ACHN (cell line): ENCODE measurements at places on chromosomes 3 and 15.

DNA sequence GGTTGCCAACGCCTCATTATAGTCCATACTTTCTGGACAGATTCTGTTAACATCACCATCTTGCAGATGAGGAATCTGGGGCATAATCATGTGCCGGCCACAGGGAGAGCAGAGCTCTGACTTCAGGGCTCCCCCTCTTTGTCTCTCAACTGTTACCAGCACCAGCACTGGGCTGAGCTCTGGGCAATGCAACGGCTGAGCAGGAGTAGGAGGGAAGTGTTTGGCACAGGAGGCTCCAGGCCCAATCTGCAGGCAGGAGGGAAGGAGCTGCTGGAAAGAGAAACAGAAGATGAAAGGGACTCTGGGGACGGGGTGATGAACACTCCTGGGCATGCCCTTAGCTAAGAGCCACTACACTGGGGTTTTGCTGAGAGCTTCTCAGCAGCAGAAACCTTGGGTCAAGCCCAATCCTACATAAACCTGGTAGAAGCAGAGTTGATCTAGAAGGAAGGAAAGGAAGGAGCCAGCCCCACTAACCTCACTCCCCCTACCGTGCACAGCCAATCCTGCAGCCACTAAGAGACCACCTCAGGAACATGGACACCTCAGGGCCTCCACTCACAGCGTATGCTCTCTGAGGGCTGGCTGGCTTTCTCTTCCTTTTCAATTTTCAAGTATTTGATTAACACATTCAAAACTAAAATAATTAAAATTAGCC, 73.1 kb upstream of the SPATA12 start:
- no peak for DNase-seq

- DNase-seq = no peak
Observed at GRCh38 chr15:38320866-38321265, 68.2 kb downstream of the SPRED1 start.

GRCh38 chr3:84082726-84083125, 876.1 kb upstream of the CADM2 start:
- DNase-seq = no peak

DNA sequence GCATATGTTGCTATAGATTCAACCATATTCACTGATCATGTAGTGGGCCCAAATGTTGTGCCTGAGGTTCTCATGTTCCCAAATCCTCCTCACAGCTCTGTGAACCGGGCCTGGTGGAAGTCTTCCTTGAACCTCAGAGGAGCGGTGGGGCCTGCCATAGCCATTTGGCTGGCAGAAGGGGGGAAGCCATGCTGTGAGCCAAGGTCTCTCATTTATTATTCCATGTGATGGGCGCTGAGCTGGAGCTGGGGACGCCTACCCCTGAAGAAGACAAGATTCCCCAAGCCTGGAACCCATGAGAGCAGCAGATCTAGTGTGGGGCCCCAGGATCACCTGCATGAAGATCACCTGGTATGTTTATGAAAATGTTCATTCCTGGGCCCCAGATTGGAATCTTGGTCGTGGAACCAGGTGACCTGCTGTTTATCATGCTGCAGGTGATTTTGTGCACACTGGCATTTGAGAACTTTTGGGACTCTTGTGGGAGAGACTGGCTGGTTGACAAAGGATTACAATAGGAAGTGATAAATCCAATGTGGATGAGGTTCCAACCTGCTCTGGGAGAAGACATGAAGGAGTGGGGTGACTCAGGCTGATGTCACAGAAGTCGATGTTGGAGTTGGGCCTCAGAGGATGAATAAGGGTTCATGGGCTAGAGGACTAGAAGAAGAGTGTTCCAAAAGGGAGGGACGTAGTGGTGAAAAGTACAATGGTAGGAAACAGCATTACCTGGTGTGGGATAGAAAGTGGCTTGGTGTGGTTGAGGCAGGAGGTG, 102.1 kb downstream of the ASB7 start:
- DNase-seq = no peak

- DNase-seq = no peak
Observed at GRCh38 chr15:29708519-29708918, 113.7 kb downstream of the TJP1 start.

DNA sequence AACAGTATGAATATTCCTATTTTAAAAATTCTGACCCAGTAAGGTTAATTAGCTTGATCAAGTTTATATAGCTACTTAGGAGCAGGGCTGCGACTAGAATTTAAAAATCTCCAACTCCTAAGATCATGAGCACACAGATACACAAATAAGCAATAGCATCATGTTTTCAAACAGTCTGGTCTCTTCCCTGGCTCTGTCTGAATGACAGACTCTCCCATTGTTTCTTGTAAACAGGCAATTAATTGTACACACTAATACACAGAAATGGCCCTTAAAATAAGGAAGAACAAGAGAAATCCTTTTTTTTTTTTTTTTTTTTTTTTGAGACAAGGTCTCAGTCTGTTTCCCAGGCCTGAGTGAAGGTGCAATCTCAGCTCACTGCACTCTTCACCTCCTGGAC, 1064.4 kb upstream of the CFAP20DC start:
- no peak for DNase-seq

- DNase-seq = no peak
Observed at GRCh38 chr15:72994534-72995177, 57.6 kb upstream of the NEO1 start.

DNA sequence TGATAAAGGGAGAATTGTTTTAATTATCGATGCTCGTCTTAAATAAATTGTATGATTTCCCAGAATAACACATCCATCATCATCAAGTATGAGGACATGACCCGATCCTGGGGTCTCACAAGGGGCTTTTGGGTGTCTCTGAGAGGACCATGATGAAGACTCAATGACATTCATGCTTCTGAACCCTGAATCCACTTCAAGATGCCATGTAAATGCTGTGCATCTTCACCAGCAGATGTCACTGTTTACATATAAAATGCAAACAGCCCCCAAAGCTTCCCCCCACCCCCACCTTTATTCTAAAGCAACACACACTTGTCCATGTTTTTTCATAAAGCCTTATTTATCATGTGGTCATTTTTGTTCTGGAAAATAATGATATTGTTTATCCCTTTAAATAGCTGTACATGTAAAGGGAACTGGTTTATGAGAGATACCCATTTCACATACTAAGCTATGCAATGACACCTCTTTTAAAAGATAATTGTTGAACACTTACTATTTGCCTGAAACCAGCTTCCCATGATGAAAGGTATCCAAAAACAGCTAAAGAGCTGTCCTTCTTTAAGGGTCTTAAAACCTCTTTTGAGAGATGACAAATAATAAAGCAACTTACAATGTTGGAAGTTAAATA, 69.7 kb upstream of the UBE3A start:
- peak; percentile 34 for DNase-seq

DNA sequence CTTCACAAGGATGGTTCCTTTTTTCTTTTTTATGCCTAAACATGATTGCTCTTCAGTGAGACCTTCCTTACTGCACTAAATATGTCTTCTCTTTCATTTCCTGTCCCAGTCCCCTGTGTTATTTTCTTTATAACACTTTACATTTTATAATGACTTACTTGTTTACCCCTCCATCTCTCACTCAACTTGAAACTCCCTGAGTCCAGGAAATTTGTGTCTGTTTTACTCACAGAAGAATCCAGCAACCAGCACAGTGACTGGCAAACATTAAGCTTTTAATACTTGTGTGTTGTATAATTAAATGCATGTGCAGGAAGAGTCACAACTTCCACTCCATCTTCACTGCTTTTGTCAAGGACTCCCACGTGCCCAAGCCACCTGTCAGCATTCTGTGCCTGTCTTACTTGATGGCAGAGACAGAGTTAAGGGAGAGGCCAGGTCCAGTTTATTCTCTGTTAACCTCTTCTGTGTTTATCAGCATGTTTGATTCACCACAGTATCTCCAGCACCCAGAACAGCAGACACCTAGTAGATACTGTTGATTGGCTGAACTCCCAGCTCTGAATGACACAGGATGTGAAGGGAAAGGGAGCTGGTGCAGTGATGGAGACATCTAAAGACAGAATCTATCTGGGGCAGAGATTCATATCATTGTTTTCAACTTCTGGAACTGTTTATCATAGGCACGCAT, 42.8 kb downstream of the SSR3 start:
- DNase-seq = no peak

- no peak for DNase-seq
Observed at GRCh38 chr3:38129058-38129457, 7.9 kb downstream of the ACAA1 start.

DNA sequence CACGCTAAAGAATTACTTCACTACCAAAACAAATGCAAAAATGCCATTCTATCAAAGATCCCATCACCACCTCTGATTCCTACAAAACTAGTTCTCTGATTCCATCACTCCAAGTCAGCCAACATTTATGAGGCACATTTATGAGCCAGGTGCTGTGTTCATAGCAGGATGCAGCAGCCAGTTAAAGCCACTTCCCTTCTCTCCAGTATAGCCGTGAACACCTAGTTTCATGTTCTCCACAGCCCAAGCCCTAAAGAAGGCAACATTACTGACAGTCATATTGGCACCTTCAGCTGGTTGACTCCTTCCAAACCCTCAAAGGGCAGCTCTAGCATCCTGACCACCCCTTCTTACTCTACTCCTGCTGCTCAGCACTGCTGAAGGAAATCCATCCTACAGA, 36.4 kb downstream of the RYK start:
- DNase-seq = no peak

GRCh38 chr3:195033531-195034091, 237.3 kb downstream of the XXYLT1 start:
- DNase-seq = peak; percentile 7

GRCh38 chr3:124707656-124708062, 22.6 kb upstream of the UMPS start:
- no peak for DNase-seq

DNA sequence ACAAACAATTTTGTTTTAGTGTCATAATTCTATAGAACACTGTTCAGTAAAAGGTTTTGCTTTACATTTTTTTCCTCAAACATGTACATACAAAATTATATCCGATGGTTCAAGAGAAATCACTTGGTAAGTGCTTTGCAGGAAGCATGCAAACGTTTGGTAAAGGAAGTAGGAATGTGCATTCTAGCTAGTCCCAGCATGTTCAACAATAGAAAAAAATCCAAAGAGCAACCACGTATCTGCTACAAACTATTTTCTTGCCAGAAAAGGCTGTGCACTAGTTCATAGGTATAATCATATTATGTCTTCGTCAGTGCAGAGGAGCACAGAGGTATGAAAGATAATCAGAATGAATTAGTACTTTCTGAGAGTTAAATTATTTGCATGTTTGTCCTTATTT, 58.0 kb downstream of the GPR160 start:
- DNase-seq = no peak

DNA sequence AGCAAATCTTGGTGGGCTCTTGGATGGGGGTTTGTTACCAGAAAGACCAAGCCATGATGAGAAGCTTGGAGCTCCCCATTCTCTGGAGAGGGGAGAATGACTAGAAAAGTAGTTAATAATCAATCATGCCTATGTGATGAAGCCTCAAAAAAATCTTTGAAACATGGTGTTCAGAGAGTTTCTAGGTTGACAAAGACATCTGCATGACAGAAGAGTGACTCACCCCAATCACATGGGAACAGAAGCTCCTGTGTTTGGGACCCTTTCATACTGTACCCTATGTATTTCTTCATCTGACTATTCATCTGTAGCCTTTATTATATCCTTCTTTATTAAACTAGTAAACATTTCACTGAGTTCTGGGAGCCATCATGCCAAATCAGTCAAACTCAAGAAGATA, 87.4 kb downstream of the BCHE start:
- DNase-seq = no peak

DNA sequence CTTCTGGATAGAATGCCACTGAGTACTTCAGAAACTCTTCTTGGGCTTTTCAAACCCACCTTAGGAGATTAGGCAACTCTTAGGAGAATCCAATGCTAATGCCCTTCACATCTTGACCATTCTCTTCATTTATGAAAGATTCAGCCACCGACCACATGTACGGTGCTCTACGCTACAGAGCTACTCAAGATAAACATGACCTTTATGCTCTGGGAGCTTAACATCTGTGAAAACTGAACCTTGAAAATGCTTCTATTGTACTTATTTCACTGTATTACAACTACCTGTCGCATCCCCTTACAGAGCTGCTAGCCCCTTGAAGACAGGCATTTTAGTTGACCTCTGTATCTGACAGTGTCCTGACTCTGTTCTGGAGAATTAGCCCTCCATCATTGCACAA, 19.5 kb upstream of the ARRDC4 start:
- no peak for DNase-seq

GRCh38 chr3:164208821-164209220, 869.5 kb downstream of the SI start:
- no peak for DNase-seq

DNA sequence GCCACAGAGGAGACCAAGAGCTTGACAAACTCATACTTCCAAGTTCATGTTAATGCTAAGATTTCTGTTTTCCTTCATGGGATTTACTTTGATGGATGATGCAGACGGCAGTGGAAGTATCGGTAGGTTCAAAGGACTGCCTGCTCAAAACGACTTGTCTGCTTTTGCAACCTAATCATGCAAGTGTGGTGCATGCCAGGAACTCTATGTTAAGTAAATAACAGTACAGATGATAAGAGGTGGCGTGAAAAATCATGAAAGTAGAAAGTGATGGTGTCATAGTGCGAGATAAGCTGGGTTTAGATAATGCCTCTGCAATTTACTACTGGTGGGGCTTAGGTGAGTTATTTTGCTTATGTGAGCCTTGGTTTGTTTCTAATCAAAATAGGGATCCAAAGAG, 14.7 kb upstream of the LMCD1 start:
- no peak for DNase-seq

GRCh38 chr15:74768771-74769342, 13.0 kb upstream of the CSK start:
- peak; percentile 52 for DNase-seq

DNA sequence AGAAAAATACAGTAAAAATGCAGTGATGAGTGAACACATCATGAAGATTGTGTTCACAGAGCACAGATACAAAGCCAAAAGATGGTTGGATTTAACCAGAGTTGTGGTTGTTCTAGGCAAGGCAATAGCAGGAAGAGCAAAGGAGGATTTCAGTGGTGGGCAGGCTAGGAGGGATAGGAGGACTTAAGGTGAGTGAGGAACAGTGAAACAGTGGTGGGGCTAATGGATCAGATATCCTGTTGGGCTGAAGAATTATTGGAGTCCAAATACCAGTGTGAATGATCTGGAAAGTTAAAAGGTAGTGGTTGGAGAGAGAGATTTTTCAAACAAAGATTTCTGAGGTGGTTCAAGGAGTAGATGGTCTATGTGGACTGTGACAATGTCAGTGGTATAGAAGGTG, 108.3 kb downstream of the B3GALNT1 start:
- no peak for DNase-seq

GRCh38 chr3:195548987-195549386, 5.9 kb upstream of the PPP1R2 start:
- no peak for DNase-seq

- no peak for DNase-seq
Observed at GRCh38 chr3:177724020-177724638, 526.8 kb upstream of the TBL1XR1 start.

GRCh38 chr15:90217671-90218394, 15.9 kb downstream of the CIB1 start:
- no peak for DNase-seq

- no peak for DNase-seq
Observed at GRCh38 chr3:71201939-71202338, 381.6 kb downstream of the FOXP1 start.

DNA sequence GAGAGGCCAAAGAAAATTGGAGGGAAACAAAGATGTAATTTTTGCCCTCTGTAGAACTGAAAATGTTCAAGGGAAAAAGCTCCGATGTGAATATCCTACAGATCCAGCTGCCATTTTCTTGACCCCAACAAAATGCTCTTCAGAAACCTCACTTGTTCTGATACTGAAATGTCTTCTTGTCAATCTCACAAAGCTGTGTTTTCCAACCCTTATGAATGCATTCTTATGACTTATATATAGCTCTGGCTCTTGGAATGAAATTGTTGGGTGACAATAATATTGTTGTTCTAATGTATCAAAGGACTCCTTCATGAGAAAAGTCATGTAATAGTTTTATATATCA, 157.1 kb upstream of the TGFBR2 start:
- no peak for DNase-seq
